ENCODE measurements at places on chromosomes 5 and 9. TPM values are rescaled to one million over a fixed set of nuclear protein-coding genes. Genes with fewer than 3 reads are reported as not detected.

GRCh38 chr9:137679249-137679648 is 60.4 kb downstream of the EHMT1 start:
- no peak for DNase-seq

GRCh38 chr5:168301593-168302390 is 10.3 kb downstream of the WWC1 start:
- DNase-seq: no peak

GRCh38 chr5:166369807-166370206 is 1921.6 kb upstream of the WWC1 start:
- no peak for DNase-seq

DNA sequence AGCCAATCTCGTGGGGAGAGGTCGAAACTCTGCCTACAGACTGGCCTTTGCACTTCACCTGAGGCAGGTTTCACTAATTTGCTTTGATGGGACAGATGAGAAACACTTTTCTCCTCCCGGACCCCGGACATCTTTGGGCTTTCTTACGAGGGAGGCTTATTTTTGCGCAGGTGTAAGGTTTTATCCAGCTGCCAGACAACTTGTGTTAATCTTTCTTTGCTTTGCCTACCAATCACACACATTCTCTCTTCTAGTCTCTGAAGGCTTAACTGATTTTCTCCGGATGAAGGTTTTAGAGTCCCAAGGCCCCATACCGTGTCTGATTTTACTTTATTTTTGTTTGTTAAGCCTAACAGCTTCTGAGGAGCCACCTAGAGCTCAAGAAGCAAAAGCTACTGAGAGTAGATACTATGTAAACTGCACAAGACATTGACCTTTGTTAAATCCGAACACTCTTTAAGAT is 436 bp upstream of the EMB start:
- no peak for DNase-seq

Gene ADAMTS2
- not detected for total RNA-seq

- DNase-seq: no peak
These were observed 59.0 kb upstream of the PDE8B start for GRCh38 chr5:77151501-77151900.

GRCh38 chr9:99130069-99130468 is 25.2 kb downstream of the TGFBR1 start:
- no peak for DNase-seq

Gene EIF4E1B
- not detected for total RNA-seq

DNA sequence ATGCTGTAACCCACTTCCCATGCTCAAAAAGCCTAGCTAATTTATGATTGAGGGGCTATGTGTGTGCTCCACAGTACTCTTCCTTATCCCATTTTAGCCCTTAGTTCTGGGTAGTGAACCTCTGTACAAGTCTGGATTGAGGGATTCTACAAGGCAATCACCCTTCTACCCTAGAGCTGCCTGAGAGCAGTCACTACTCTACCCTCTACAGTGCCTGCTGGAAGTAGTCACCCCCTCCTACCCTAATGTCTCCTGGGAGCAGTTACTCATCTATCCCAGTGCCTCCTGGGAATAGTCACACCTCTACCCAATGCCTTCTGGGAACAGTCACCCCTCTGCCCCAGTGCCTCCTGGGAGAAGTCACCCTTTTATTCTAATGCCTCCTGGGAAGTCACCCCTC is 150.6 kb downstream of the ATP10B start:
- no peak for DNase-seq

DNA sequence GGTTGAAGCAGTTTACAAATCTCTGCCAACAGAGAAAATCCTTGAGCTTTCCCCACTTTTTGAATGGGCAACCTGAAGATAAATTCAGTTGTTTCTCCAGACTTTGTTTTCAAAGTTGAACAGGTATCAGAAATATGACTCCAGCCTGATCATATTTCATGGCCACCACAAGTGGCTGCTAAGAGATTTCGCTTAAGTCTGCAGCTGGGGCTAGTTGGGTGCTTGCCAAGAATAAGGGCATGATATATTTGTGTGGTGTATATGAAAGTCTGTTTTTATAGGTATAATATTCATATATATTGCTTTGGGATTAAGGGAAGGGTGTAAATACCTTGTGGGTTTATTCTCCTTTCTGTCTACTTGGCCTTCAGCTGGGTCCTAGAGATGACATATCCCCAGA is 168.4 kb upstream of the GDNF start:
- DNase-seq: no peak

- no peak for DNase-seq
These were observed 8.8 kb upstream of the PLIN2 start for GRCh38 chr9:19136129-19136528.

DNA sequence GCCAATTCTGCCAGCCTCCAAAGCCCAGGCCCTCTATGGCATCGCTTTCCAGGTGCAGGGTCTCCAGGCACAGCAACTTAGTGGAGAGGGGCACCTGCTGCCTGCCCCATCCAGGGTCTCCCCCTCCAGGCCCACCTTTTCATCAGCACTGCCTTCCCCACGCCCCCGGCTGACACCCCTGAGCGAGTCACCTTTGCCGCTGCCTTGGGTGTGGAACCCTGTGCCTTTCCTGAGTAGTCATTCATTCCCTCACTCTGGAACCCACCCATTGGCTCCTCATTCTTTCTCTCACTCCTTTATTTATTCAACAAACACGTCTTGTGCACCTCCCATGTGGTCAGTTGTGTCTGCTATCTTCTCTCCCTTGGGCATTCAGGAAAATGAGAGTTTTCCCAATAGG is 14.5 kb upstream of the RPL26L1 start:
- no peak for DNase-seq

- DNase-seq: no peak
These were observed 48.0 kb downstream of the PRR16 start for GRCh38 chr5:120512068-120512467.

DNA sequence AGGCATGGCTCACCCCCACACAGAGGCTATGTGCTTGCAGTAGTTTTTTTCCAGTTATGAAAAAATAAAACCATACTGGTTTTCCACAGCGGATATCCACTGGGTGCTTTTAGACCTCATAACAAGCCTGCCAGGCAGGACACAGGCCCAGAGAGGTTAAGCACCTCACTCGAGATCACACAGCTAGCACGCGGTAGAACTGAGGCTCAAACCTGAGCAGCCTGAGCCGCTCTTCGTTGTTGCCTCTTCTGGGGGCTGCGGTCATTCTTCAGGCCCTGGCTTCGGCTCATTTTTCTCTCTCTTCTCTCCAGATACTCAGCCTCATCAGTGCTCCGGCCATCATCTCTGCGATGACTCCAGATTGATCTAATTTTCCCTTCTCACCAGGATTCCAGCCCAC is 196.0 kb downstream of the TTLL11 start:
- DNase-seq: no peak

Gene TAF11L8
- not detected for total RNA-seq

Gene FOXD4
- 0.22 TPM for total RNA-seq

DNA sequence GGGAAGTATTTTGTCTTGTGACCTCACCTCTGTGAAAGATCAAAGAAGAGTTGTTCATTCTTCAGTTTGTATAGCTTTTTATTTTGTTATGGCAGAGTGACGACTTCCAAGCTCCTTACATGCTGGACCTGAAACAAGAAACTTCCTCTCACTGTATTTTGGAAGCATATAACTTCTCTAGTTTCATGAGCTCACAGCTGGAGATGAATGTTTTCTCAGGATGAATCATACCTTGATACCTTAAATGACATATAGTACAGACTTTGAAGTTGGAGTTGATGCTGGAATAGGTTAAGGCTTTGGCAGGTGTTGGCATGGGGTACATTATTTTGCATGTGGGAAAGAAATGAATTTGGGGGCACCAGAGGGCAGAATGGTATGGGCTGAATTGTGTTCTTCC is 112.5 kb downstream of the SLC25A46 start:
- no peak for DNase-seq

DNA sequence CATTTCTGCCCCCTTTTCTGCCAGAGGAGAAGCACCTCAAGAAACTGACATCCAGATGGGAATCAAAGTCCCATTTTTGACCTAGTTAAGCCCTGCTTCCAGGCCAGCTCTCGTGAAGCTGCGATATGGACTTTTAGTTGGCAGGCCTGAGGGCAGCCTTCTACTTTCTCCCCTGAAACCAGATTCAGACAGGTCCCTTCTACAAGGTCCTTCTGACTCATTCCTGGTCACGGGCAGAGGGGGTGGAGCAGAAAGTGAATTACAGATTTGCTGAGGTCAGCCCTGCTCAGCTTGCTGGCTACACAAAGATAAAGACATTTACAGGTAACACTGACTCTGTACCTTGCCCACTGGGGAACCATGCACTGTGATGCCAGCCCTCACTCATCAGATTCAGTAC is 52.8 kb upstream of the TUT7 start:
- no peak for DNase-seq

Gene FBN2
- 6.8 TPM for total RNA-seq

DNA sequence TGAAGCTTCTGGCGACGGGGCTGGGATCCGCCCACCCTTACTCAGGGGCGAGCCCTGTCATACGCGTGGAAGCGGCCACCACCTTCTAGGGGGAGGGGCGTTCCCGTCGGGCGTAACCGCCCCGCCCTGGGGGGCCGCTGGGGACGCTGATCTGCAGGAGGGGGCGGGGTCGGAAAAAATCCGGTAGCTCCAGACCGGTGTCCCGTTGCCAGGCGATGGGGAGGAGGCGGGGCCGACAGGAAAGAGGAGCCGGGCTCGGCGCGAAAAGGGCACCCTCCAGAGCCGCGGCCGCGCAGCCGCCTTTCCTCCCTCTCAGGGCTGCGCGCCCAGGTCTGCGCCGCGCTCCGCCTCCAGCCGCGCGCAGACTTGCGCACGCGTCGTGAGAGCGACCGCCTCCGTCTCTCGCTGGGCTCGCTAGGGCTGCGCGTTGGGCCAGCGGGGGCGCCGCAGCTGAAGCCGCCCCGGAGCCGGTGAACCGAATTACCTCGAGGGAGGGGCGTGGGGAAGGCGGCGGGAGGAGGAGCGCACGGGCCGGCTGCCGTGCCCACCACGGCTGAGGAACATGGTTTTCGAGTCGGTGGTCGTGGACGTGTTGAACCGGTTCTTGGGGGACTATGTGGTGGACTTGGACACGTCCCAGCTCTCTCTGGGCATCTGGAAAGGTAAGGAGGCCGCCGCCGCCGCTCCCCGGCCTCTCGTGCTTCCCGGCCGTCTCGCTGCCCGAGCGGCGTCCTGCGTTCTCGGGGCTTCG is at the start of gene VPS13A:
Gene VPS13A (plus strand): TSS at position 392 of the 751 bp plus-strand sequence. CDS start 171 bp downstream, at position 563.
- peak; percentile 85 for DNase-seq

Gene C9orf153
- total RNA-seq: 1.0 TPM

GRCh38 chr5:141558150-141558549 is 60.6 kb downstream of the DIAPH1 start:
- no peak for DNase-seq

Gene DIPK1B
- total RNA-seq: 0.41 TPM

GRCh38 chr9:117555964-117556629 is 141.2 kb upstream of the ASTN2 start:
- DNase-seq: no peak

Gene QSOX2
- total RNA-seq: 12.0 TPM

DNA sequence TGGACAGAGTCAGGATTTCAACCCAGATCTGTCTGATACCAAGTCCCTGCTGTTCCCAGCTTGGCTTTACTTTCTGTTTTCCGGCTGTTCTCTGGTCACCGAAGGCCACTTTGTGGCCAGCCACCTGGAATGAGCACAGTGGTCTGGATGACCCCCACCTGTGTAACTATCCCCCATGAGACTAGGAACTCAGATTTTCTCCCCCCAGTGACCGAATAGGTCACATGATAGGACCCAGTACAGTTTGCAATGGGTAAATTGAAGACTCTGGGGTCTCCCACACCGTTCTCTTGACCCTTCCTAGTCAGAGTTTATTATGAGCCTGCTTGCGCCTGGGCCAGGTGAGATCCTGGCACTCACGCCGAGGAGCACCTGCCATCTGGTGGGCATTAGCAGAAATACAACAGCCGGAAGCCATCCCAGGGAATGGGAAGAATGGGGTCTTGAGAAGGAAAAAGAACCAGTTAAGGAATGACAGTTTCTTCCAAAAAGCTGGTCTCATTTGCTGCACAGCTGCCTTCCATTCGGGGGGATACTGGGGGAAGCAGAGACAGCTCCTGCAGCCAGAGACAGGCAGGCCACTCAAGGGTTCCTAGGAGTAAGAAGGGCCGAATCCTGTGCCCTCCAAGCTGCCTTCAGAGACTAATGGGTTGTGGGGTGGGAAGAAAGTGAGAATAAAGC is 7.1 kb downstream of the PHYHD1 start:
- DNase-seq: peak; percentile 29

GRCh38 chr5:140795259-140795641 is 598 bp downstream of the PCDHA2 start:
- DNase-seq: no peak

Gene PCDHB7
- not detected for total RNA-seq

DNA sequence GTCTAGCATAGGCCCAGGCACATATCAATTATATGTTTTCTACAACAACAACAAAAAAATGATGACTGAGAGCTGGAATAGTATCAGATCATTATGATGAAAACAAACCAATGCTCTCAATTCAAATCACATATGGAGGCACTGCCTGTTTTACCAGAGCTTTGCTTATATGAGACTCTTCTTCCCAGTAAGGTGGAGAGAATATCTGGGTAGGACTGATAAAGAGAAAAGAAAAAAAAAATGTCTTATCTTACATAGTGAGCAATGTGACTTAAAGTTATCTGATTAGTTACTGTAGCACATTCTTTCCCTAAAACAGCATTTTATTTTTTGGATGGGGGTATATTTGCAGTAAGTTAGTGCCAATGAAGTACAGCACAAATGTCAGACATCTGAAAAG is 154.8 kb downstream of the RAB3C start:
- no peak for DNase-seq

Gene PCDHGA8
- 0.13 TPM for total RNA-seq

DNA sequence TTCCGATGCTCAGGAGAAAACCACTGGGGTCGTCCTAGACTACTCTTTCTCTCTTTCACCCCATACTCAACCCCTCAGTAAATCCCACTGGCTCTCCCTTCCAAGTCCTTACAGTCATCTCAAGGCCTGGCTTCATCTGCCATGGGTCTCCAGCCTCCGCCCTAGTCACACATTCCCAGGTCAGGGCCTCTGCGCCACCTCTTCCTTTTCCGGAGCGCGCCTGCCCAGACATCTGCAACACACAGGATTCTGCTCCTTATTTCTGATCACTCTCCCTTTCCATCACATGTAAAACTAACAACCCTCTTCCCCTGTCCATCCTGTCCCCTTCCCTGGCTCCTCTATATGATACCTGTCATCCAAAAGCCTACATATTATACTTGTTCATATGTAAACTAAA is 39.8 kb downstream of the RAPGEF1 start:
- no peak for DNase-seq

- DNase-seq: no peak
These were observed 6.9 kb downstream of the ADAM19 start for GRCh38 chr5:157568720-157569119.

Data from naive thymus-derived CD4-positive, alpha-beta T cell (primary cell).